ENCODE measurements at places on chromosomes 4 and X.
A peak's percentile ranks its signal among the peaks of the same experiment; 100 is the strongest.

- DNase-seq = no peak
These were observed 572 bp downstream of the EXOSC9 start for GRCh38 chr4:121801715-121802075.

DNA sequence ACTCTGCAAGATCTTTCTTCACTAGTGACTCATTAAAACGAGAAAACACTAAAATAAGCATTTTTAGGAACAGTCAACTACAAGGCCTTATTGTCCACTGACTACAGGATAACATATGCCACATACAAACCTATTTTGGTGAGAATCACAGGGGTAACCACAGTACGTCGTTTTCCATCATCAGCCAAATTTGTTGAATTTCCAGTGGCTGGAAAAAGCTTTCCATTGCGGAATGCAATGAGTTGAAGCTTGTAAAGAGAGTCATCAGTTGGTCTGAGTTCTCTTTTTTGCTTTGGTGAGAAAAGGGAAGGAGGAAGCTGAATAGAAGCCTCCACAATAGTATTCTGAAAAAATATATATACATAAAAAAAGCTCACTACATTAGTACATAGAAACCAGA lies 102.4 kb downstream of the ADGRA3 start:
- no peak for DNase-seq

- DNase-seq = no peak
These were observed 18.8 kb downstream of the MSANTD1 start for GRCh38 chr4:3267576-3268394.

DNA sequence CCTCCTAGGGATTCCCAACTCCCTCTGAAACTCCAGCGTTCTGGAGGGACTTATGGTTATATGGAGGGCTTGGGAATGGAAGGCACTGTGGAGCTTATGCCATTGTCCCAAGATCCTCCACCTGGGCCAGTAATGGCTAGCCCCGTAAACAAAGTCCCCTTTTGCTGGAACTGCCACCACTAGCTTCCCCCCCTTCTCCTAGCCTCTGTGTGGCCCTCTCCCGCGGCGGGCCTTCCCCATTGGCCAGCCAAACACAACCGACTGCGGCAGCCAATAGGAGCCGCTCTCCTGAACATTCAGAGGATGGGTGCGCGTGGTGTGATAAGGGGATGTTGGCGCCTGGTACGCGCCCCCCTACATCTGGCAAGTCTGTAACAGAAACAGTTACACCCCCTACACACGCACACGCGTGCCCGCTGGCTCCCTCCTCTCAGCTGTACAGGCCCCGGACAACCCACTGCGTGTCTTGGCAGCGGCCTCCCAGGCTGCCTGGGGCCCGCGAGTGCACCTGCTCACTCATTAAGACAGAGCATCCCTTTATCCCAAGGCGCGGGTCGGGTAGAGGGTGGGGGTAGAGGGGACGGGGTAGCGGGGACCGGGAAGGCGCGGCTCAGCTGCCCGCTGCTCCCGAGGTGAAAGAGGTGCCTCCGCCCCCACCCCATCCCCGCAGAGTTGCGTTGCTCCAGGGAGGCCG lies 863 bp upstream of the RAB33A start:
- no peak for DNase-seq

DNA sequence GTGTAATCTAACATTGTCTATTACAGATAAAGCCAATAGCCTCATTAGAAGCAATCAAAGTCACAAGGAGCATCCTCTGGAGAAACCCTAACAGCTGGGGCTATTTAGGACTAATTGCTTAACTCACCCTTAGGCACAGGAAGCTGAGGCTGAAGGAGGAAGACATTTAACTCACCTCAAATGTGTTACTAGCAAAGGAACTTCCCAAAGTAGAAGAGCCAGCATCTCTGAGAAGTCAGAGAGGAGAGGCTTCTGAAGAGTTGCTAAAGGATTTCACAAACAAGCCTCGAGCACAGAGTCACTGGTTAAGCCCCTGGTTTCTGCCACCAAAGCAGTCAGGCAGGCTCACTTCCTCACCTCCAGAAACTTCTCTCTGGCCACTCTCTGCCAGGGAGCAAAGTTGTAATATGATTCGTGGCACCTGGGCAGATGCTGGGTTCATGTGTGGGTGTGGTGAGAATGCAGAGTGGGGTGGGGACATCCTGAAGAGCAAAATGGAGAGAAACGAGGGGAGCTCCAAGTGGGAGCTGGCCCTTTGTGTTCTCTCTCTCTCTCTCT lies 201.3 kb downstream of the HS6ST2 start:
- no peak for DNase-seq

GRCh38 chr4:42357325-42357724 lies 40.0 kb upstream of the SHISA3 start:
- no peak for DNase-seq

DNA sequence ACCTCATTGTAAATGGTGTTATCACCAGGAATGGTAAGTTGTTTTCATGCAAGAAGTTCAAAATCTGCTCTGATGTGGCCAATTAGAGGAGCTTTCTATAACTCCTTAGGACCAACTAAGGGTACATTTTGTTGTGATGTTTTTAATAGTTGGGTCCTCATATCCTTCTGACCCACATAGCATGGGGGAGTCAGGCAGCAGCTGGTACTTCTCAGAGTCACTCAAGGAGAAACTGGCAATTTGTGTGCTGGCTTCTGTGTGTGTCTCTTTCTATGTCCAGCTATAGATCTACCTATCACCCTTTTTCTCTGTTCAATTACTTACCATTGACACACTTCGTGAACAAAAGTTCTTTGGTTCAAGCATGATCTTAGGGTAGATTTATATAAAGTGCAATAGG lies 194.3 kb upstream of the TENM3 start:
- DNase-seq = no peak

DNA sequence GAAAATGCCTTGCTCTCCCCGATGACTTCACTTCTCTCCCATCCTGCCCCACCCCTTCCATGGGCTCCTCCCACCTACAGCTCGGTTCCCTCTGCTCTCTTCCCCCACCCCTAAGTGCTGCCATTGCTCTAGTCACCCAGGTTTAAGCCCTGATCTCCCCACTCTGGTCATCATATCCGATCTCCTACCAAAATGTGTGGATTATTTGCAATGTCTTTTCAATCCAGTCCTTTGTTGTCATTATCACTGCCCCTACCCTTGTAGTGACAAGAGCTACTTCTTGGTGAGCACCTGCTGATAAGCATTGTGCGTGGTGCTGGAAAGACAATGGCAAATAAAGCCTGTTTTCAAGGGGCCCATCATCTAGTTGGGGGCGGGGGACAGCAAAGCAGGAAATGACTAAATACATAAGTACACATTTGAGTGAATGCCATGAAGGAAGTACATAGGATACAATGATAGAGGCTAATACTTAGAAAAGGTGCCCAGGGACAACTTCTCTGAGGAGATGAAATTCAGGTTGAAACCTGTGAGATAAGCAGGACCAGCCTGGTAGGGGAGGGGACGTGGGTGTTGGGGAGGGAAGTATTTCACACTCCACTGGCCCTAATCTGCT lies 63.8 kb downstream of the DLG3 start:
- DNase-seq = no peak

GRCh38 chr4:151541389-151542071 lies 132.6 kb downstream of the FHIP1A start:
- DNase-seq = peak; percentile 84

GRCh38 chr4:42151568-42152506 lies 618 bp downstream of the BEND4 start:
- no peak for DNase-seq

DNA sequence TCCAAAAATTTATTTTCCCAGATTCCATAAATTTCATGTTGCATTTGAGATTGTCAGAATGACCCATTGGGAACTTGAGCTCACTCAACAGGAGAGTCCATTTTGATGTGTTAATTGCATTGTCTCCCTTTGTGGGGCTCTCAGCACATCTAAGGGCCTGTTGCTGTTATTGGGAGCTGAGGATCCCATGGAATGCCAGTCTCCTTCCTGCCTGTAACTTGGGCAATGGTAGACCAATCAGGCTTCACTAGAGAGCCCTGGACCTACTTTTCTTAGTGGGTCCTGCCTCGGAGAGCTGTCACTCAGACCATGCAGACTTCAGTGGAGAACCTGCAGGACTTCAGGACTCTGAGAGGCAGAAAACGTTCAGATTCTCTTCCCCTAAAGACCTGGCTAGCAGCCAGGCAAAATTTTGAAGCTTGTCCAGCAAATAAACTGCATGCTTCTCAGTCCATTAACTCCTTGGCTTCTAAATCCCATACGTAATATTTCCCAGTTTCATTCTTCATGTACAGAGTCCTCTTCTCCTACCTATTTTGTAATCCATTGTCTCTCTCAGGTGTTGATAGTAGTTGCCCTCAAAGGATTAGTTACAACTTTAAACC lies 25.1 kb downstream of the OCRL start:
- no peak for DNase-seq

DNA sequence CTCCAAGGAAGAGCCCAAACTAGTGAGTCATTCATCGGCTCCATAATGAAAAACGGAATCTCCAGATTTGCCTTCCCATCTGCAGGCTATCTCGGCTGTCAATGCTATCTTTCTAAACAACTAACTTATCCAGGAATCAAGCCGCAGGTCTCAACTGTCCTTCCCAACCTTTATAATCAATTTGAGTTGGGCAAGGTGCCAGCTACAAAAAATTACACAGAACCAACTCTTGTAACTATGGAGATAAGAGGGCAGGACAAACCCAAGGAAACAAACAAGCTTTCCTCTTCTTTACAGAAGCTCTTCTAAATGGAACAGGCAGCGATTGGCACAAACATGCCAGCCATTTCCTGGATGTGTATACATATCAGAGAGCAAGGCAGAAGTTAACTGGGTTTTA lies 61.2 kb upstream of the RAI2 start:
- DNase-seq = no peak

GRCh38 chr4:85779165-85779564 lies 304.2 kb downstream of the ARHGAP24 start:
- no peak for DNase-seq

- DNase-seq = no peak
These were observed 57.3 kb upstream of the ZNF157 start for GRCh38 chrX:47313056-47313455.

DNA sequence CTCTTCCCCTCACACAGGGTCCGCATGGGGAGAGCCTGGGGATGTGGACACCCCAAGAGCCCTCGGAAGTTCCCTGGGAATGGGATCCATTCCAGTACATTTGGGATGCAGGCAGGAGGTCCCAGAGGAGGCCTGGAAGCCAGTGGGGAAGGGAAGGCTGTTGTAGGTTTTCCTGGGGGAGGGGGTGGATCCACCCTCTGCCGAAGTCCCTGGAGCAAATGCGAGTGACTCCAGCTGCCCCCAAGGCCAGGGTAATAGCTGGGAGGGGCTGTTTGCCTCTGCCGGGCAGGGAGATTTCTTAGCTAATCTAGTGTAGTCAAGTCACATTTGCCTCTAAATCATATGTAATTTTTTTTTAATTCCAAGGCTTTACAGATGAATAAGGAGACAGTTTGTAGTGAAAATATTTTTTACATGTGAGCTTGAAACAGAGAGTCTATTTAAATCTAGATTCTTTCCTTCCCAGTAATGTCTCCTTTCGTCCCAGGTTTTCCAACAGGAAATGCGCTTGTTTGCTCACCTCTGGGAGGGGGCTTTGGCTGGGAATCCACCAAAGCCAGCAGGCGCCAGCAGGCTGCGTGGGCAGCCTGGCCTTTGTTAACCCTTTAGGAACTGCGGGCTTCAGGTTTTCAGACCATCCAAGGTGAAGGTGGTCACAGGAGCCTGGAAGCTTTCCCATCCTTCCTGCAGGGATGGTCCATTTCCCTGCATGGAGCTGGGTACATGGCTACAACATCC lies 26.8 kb downstream of the SH3TC1 start:
- DNase-seq = no peak

DNA sequence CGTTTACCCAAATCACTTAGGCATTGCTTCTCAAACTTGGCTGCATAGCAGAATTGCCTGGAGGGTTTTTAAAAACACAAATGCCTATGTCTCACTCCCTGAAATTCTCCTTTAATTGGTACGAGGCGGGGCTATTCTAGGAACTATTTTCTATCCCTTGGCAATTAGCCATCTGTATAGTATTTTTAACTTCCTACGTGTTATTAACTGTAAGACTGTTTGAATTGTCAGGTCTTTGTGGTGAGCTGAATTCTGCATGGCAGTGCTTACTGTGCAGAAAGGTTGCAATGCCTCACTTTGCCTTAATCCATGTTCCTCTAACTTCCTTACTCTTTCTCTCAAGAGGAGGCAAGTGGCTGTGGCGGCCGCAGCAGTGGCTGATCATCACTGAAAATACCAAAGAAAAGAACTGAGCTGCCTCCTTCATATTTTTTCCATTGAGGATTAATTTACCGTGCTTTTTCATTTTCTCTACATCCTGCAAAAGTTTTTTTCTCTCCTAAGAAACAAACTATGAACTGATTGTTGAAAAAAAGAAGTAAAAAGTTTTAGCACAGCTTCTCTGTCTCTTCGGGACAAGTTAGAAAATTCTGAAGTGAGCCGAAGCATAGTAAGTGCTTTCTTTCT lies at the start of gene SHROOM3:
Gene SHROOM3 (plus strand): TSS at position 329 of the 627 bp plus-strand sequence. CDS start 824 bp downstream, outside the sequence.
- DNase-seq = peak; percentile 53

DNA sequence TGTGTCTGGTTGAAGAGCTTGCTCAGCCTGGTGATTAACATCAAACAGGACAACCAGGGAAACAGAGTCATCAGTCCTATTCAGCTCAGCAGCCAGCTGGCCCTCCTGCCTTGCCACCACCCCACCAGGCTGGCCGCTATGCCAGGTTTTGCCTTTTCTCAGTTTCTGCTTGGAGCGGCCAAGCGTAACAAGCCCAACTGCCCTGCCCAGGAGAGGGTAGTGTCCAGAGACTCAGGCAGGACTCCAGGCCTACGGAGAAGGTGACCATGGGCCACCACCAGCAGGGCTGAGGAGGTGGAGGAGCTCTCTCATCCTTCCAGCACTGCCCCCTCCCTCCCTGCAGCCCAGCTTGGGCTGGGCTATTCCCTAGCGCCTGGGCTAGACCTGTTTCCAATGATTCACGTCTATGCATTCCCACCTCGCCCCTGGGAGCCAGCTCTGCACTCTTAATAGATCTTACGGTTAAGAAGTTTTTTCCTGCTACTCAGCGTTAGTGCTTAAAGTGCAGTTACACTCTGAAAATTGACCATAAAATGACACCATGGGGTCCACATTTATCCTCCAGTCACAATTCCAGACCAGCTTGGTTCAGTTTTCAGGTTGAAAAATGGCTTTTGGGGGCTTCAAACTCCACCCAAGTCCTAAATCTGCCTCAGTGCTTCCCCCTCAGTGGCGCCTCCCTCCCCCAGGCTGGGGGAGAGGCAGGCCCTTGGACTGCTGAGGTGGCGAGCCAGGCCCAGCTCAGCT lies 124.0 kb upstream of the PJA1 start:
- no peak for DNase-seq

- no peak for DNase-seq
These were observed 564 bp downstream of the FAM149A start for GRCh38 chr4:186104890-186105646.

DNA sequence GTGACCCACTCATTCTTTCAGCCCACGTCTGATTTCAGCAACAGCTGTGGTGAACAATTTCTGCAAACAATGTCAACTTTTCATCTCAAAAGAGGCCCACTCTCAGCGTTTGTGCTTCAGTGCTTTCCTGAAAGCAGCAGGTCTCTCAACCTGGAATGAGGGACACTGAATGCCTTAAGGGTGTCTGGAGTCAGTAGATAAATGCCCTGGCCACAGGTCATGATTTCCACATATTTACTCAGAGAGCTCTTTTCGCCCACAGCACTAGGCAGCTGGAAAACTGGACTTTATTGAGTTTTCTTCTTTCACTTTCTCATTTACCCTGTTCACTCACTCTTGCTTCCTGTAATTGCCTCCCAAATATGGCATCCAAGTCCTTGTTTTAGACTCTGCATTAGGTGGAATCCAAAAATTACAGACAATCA lies 52.8 kb downstream of the NPFFR2 start:
- no peak for DNase-seq

- no peak for DNase-seq
These were observed 38.7 kb upstream of the LPAR4 start for GRCh38 chrX:78708816-78709215.
